Endothelial cell (in vitro differentiated cells): ENCODE measurements at places on chromosomes 1 and 21.
A peak's percentile ranks its signal among the peaks of the same experiment; 100 is the strongest.

GRCh38 chr1:84795966-84796600 is 96.9 kb downstream of the LPAR3 start:
- DNase-seq = no peak

GRCh38 chr1:222124602-222125001 is 382.7 kb upstream of the DUSP10 start:
- DNase-seq = no peak

GRCh38 chr1:197312163-197312562 is 44.1 kb downstream of the CRB1 start:
- DNase-seq = no peak

DNA sequence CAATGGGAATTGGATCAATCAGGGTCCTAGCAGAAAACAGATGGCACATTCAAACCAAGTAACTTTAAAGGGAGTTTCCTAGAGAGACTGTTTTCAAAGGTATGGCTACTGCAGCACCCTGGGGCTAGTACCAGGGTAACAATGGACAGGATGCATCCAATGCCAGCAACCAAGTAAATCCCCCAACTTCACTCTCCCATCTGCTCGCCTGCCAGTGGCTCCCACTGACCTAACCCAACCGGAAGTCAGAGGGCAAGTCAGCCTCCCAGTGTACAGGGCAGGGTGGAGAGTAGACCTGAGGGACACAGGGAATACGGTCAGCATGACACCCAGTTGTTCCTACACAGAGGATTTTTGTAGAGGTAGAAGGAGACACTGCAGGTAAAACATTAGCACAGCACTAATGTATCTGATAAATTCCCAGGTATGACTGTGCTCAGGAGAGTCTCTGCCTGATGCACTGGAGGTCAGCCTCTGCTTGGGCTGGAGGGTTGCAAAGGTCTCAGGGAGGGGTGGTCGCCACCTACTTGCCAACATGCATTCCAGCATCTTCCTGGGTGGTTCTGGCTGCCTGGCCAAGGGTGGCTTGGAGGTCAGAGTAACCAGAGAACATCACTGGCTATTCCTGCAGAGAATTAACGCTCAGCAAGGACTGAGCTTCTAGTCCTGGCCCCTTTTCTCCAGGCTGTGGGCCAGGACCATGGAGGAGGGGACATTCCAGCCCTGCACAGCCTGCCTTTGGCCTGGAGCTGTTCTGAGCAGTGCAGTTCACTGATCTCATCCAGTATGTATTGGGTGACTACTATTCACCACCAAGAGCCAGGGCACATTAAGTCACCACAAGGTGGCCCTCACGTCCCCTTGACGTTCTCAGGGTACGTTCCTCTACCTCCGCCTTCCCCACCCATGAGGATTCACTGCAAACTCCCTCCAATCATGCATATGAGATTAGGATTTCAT is 5.1 kb upstream of the GJA4 start:
- DNase-seq = peak; percentile 47

DNA sequence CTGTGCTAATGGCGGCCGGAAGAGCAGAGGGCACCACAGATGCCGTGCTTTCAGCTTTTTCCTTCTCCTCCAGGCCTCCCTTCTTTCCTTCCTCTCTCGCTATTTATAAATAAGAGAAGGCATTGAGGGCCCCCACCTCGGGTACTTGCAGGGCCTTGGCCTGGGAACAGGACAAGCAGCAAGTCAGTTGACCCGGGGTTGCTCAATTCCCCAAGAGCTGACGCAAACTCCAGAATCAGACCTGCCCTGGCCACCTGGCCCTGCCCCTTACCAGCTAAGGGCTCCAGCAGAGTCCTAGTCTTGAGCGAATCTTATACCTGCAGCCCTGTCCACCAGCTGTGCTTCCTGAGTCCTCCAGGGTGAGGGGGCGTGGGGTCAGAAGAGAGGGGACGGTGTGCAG is 13.5 kb downstream of the TNFRSF1B start:
- no peak for DNase-seq

DNA sequence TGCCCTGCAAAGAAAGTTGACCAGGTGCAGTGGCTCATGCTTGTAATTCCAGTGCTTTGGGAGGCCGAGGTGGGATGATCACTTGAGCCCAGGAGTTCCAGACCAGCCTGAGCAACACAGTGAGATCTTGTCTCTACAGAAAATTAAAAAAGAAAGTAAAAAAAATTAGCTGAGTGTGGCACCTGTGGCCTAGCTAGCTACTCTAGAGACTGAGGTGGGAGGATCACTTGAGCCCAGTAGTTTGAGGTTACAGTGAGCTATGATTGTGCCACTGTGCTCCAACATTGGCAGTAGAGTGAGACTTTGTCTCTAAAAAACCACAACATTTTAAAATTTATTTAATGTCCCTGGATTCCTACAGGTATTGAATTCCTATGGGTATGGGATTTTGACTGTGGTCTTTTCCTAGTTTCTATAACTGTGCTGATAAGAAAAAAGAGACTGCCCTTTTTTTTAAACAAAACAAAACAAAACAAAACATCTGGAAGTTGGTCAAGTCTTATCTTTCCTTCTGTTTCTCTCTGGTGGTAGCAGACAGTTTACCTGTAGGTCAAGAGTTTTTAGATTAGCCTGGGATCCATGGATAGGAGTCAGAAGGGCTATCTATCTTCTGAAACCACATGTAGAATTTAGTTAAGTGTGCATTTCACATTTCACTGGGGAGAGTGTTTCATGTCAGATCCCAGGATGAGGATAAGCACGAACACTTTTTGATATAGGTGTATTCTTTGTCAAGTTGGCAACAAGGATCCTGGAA is 18.8 kb downstream of the UCK2 start:
- no peak for DNase-seq

- DNase-seq = no peak
These were observed 96.5 kb downstream of the NME7 start for GRCh38 chr1:169271098-169271497.

- DNase-seq = no peak
These were observed 217.5 kb upstream of the GREM2 start for GRCh38 chr1:240829487-240829886.

DNA sequence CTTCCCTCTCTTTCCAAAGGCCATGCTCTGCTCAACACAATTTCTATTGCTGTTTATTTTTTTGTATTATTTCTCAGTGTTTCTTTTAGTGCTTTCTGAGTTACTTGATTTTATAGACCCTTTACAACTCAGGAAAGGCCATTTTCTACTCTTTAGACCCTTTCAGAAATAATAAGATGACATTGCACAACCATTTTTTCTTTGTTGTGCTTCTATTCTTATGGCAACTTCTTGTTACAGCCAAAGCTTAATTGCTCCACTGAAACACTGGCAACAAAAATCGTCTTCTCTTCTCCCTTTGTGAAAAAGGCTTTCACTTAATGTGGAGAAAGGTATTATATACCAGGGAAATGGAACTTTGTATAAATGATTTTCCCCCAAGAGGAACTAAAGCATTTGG is 39.0 kb upstream of the SAMSN1 start:
- DNase-seq = no peak

GRCh38 chr1:40140211-40140973 is 20.8 kb upstream of the RLF start:
- DNase-seq = no peak

DNA sequence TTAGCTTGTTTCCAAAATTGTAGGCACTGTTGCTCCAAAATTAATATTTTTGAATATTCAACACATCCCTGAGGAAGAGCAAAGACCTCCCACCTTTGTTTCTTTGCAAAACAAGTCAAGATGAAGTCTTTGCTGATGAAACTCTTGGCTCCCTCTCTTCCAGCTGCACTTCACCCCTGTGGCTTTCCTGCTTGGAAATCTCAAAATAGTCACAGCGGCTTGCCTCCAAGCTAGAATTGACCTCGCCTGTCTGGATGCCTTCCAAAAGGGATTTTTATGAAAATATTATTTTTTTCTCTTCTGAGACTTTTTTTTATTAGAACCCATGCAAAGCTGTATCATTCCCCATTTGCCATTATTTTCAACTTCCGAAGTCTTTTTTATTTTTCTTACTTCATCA is 71.1 kb upstream of the MROH9 start:
- DNase-seq = no peak

- DNase-seq = no peak
These were observed 10.5 kb downstream of the CDKN2C start for GRCh38 chr1:50980505-50980904.

DNA sequence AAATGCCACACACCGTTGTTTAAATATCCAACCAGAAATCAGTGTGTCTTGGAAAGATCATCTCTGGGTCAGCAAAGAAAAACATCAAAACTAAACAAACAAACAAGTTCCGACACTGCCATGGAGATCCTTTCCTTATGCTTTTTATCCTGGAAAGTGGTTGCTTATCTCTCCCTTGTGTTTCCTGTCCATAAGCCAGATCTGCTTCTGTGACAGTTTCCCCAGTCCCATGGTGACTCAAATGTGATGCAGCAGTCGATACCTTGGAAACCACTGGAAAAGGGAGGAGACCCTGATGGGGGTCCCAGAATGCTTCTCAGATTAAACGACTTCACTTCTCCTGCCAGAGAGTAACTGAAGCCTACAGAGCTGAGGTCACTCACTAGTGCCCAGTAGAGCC is 94.7 kb downstream of the DMRTA2 start:
- DNase-seq = no peak

- no peak for DNase-seq
These were observed 15.0 kb downstream of the SKI start for GRCh38 chr1:2242814-2243725.

DNA sequence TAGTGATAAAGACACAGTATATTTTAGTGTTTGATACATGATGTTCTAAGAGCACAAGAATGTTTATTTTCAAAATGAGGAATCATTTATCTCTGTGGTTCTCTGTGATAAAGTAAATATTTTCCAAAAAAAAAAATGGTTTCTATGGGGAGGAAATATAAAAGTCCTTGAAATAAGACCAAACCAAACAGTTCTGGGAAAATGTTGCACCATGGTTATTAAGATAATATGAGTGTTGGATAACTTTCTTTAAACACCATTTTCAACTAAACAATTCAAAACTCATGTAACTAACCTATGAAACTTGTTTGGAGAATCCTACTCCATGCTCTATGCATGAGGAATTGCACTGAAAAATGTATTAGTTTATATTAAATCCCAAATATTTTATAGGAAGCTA is 184.6 kb downstream of the KCNT2 start:
- DNase-seq = no peak

DNA sequence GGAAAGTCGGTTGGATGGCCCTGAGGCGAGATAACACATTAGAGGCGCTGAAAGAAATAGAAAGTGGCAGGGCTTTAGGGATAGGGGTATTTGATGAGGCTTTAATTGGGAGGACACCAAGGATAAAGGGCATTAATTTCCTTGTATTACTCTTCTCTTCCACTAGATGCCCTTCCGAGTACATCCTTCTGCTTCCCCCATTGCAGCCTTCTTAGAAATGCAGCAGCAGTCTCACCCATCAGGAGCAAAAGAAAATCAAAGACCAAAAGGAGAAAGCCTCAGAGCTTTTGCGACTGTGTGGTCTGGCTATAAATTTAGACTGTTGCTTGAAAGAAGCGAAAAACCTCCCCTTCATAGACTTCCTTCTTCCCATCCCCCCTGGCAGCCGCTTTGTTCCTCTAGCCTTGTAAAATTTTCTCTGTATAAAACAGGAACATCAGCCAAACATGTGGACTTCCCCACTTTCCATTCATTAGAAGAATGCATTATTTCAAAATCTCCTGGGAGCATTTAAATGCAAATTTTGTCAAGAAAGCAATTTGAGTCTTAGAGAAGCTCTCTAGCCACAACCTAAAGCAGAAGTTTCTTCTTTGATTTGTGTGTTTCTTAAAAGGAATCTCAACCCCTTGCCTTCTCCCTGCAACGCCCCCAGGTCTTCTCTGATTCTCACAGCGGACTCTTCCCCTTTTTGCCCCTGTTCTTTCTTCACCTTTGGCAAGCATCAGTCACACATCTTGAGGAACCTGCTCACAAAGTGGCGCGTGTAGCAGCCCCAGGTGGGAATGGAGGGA is 76.6 kb downstream of the NDUFS5 start:
- DNase-seq = no peak

DNA sequence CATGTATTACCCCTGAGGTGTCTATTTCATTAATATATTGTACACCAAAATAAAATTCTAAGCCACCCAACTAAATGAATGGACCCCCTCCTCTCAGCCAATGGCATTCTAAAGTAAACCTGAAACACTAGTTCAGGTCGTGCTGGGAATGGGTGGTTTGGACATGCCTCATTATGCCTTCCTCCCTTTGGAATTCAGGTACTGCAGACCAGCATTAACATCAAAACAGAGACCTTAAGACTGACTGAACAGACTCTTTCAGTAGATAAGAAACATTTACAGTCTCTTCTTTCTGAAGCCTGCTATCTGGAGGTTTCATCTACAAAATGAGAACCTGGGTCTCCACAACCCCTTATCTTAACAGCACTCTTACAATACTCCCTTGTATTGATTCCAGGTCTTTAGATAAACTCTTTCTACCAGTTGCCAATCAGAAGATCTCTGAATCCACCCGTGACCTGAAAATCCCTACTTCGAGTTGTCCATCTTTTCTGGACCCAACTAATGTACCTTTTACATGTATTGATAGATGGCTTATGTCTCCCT is 93.6 kb downstream of the PKN2 start:
- DNase-seq = no peak

DNA sequence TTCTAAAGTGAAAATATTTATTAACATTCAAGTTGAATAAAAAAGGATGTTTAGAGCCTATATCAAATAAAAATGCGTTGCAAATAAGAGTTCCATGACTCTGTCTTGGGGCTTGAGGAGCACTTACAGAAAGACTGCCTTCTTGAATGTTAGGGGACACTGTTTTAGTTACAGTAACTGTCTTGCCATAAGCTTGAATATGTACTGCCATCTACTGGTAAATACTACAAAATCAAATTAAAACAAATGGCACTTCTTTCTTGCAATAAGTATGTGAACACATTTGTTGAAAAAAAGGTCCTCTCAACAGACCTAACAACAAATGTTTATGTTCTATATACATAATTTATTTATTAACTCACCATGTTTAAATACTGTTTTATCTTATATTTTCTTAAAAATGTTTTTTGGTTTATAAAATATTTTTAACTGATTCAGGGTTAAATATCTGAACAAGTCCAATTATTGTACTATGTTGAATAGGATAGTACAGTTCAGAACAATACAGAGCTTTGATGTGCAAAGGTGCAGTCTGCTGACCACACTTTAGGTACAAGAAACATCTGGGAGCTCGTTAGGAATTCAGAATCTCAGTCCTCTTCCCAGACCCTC is 199.5 kb downstream of the LRRIQ3 start:
- no peak for DNase-seq

DNA sequence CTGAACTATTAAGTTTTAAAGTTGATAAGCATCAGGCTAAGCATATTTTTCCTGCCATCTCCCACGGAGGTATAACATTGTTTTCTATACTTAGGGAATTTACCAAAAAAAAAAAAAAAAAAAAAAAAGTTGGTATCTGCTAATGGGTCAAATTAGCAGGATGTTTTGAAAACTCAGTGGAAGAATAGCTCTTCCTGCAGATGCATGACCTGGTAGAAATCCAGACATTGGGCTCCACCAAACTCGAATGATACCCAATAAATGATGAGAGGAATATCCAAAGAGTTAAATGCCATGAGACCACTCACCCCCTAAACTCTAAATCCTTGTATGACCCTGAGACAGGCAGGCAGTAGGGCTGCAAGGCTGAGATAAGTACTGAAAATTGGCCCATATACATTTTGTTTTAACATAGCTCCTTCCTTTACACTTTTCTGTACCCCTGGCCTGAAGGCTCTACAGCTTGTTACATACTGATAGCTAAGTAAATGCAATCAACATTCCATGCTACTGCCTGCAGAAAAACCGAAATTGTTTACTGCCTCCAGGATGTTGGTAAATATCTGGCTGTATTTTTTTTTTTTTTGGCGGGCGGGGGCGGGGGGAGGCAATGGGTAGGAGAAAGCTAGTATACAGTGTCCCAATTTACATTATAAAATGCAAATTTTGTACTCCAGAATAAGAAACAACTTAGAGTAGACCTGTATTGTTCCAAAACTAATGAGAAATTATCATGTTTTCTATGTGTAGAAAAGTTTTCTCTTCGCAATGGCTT is 57.6 kb downstream of the NFIA start:
- DNase-seq = no peak
